Temporal lobe (tissue), 4 donors: ENCODE measurements at places on chromosomes 3 and 15. TPM values are rescaled to one million over a fixed set of nuclear protein-coding genes. Genes with fewer than 3 reads are reported as not detected.

The GCNT3 gene
- total RNA-seq = under 0.01 TPM

The TRPM1 gene
- total RNA-seq = not detected

The ANKRD34C gene
- total RNA-seq = under 0.01 TPM

The UBR1 gene
- 46.2 TPM for total RNA-seq

The FHIT gene
- 2.0 TPM for total RNA-seq

The GRIP2 gene
- 7.4 TPM for total RNA-seq

The CYP8B1 gene
- not detected for total RNA-seq

The SOX2 gene
- total RNA-seq = 72.0 TPM

The AHSG gene
- total RNA-seq = not detected

The GOLGA8T gene
- 0.49 TPM for total RNA-seq
